Left cardiac atrium (tissue), 4 donors: ENCODE measurements at places on chromosomes 13 and 19.

GRCh38 chr19:1449467-1450442 is at the start of gene APC2:
APC2 (plus strand) TSS chr19:1450121; CDS start chr19:1453002, 2,881 bp downstream.
- DNase-seq = no peak

DNA sequence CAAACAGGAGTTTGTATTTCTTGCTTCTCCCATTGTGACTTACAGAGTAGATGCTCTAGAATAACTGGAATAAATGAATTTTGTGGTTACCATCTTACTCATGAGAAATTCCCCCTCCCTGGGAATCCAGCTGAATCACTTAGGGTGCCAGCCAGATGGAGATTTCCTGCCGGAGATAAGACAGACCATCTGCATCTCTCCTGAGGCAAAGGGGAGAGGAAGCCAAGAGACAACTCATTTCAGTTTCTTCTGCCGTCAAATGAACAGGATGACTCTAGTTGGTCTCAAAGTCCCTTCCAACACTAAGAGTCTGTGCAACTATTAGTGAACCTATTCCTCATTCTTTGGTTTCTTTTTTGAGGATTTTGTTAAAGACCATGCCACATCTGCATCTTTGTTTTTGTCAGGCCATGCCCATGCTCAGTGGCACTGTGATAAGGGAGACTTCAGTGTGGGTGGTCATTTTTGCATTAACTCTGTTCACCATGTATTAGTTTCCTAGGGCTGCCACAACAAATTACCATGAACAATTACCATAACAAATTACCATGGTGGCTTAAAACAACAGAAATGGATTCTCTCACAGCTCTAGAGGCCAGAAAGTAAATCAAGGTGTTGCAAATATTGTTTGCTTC is 112.8 kb downstream of the NDFIP2 start:
- DNase-seq = no peak

DNA sequence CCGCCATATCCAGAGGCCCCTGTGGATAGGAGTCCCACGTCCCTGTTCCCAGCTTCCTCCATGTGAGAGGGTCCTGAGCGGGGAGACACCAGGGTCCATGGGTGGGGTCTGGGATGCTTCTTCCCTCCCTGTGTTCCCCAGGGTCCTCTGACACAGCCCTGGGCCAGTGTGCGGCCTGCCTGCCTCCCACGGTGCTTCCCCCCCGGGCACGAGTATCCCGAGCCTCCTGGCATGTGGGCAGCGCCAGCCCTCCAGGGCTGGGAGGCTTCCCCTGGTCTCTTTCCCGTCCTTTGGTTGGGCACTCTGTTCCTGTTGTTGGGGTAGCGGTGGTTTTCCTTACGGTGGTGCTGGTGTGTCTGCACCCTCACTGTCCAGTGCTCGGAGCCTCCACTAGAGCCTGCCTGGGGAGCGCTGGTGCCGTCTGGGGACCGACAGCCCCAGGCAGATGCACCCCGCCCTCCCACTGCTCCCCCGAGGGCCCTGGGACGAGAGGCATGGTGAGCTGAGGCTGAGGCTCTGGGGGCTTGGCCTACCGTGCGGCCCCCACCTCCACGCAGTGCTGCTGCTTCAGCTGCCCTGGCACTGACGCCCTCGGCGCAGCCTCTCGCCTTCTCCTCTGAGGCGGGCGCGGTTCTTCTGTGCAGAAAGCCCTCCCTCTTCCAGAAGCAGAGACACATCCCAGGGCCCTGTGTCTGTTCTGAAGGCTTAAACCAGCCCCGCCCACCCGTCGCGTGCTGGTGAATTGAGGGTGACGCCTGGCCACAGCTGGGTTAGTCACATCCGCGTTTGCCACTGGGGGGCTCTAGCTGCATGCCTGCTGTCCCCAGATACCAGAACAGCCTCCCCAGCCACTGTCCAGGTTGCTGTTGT is 27.9 kb downstream of the PLEKHJ1 start:
- DNase-seq = peak; percentile 85

DNA sequence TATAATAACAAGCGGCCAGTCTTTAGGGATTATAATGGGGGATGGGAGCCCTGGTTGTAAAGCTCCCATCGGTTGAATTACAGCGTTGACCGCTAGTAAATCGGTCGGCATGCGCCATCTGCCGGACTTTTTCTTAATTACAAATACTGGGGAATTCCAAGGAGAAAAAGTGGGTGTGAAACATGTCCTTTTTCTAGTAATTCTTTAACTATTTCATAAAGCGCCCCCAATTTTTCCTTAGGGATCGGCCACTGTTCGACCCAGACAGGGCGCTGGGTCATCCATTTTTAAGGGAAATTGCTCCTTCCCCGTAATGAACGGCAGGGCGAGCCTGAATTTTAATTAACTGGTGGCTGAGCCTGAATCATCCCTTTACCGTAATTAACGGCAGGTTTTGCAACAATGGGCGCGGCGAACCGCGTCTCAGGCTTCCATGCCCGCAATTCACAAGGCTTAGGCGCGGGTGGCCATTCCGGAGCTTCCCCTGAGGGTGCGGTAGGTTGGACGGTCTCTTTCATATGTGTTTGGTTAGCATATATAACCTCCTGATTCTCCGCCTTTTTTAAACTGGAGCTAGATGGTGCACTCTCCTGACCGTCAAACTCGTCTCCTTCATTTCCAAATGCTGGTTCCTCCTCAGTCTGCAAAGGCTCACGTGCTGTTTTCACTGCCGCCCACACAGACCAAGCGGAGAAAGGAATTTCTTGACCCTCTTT is 30.2 kb upstream of the EVI5L start:
- peak; percentile 63 for DNase-seq

- no peak for DNase-seq
Observed at GRCh38 chr19:31597616-31598015, 248.4 kb upstream of the TSHZ3 start.

DNA sequence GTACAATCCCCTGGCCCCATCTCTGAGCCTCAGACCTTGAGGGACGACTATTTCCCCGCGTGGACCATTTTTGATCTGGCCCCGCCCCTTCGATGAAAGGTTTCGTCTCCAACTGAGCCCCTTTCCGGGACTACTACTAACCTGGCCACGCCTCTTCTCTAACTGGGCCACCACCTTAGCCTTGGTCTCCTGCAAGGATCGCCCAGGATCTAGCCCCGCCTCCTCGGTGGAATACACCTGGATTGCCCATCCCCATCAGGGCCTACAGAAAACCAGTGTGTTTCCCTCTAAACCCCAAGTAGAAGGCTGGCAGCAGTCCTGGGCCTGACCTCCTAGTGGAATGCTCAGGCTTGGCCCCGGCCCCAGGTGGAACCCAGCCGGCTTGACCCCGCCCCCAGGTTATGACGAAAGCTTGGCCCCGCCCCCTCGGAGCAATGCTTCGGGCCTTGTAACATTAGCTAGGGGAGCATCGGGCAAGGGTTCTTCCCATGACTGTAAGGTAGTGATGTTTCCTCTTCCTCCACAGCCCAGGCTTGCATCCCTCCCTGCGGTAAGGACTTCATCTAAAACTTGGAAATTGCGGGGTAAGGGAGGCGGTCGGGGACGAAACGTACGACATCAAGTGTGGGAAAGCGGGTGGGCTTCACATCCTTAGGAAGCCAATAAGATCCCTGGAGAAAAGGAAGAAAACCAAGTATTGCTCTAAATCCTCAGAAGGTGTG is 9.1 kb downstream of the SPACA6 start:
- DNase-seq = peak; percentile 86

- DNase-seq = no peak
Observed at GRCh38 chr13:26412936-26413716, 144.4 kb upstream of the WASF3 start.

- DNase-seq = no peak
Observed at GRCh38 chr13:52810526-52810925, 37.9 kb downstream of the PCDH8 start.

DNA sequence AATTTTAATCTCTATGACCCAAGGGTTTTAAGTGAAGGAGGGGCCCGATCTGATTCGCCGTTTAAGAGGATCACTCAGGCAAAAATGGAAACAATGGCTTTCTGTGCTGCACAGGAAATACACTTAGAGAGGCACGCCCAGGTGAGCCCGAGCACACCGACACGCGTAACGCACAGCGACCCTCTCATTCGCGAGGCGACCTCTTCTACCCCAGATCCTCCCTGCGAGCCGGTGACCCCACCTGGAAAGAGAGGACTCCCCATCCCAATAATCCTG is 216 bp downstream of the SH2D3A start:
- DNase-seq = no peak

DNA sequence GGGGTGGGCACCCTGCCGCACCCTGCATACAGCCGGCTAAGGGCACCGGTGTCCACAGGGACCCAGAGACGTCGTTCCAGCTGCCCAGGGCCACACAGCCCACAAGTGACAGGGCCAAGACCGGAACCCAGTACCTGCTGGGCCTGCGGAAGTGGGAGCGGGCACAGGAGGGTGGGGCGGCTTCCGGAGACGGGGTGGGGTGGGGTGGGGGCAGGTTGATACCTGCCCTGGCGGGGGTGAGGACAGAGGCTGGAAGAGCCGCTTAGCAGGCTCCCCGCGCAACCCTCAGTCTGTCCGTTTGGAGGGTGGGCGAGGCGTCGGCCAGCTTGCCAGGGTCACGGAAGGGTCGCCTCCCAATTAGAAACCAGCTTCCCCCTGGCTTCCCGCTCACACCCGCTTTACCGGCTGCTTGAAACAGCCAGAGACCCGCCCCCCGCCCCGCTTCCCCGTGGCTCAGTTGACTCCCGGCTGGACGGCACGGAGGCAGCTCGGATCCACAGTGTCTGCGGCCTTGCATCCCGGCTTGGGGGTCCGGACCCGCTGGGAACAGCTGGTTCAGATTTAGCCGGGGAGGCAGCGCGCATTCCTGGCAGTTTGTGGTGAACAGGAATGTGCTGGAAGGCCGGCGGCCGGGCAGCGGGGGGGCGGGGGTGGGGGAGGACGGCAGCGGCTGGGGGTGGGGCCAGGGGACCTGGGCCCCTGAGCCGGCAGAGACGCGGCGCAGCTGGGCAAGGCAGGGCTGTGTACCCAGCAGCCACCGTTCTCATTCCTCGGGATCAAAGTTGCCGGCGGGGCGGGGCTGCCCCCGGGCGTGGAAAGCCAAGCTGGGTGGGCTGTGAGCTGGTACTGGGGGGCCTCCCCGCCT is 1.9 kb downstream of the CNN2 start:
- DNase-seq = peak; percentile 77

- DNase-seq = no peak
Observed at GRCh38 chr13:96492766-96493165, 402.9 kb downstream of the HS6ST3 start.

DNA sequence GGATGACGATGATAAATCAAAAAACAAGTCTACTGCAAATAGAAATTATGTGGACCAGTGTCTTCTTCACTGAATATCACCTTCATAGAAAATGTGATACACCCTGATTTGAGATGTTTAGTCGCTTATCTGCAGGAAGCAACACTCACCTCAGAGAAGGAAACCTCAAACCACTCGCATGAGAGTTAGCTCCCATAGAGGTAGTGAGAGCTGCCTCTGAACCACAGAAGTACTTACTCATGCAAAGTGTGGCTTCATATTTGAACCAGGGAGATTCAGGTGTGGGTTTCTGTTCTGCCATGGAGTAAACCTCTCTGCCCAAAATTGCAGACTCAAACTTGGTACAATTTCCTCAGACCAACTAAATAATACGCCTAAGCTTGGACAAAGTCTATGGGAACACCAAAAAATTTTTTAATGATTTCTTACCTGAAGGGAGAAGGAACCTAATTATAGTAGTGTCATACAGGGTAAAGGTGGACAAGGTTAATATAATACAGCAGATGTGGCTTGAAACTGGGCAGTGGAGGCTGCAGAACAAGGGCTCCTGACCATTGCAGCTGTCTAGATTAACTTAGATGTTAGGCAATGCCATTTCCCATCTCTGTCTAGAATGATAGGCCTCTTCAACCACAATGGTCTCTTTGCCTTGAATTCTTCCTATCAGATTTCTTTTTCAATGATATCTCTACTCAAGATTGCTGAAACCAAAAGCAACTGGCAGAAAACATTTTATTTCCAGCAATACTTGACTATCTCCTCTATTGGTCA is 29.6 kb upstream of the RCBTB2 start:
- no peak for DNase-seq

GRCh38 chr13:113854238-113855011 is 9.5 kb downstream of the GAS6 start:
- no peak for DNase-seq

DNA sequence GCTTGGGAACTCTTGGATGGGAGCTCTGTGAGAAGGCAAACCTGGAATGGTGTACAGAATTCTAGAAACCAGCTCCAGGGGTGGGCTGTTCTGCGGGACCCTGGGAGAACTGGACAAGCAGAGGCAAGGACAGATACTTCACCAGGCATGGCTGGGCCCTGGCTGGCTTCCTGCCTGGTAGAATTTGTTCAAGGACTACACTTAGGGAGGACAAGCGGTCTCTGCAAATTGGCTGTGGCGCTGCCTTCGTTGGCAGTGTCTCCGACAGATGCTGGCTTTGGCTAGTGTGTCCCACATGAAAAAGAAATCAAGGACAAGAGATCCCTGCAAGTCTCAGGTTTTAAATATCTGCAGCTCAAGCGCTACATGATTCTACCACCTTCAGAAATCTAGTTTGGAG is 12.4 kb downstream of the CEBPG start:
- peak; percentile 40 for DNase-seq

GRCh38 chr19:57648331-57649003 is 15.5 kb downstream of the ZNF211 start:
- DNase-seq = no peak

DNA sequence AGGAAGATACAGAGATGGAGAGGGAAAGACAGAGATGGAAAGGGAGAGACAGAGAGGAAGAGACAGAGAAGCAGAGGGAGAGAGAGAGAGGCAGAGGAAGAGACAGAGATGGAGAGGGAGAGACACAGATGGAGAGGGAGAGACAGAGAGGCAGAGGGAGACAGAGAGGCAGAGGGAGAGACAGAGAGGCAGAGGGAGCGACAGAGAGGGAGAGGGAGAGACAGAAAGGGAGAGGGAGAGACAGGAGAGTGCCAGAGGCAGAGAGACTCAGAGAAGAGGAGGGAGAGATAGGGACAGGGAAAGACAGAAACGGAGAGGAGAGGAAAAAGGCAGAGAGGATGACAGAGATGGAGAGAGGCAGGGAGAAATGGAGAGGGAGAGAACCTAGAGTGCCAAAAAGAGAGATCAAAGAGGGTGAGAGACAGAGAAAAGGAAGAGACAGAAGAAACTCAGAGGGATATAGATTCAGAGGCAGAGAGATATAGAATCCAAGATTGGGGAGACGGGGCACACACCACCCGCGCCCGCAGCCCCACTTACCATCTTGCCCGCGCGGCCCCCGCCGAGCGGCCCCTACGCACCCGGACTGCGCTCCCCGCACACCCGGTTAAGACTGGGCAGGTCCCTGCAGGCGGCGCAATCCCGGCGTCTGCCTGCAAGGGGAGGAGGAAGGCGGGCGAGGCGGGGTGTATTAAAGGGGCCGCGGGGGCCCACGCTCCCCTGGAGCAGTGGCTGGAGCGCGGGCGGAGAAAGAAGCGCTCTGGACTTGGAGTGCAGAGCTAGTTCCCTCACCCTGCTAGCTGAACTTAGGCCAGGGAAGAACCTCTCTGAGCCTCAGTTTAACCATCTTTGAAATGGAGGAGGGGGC is 10.7 kb downstream of the TM6SF2 start:
- DNase-seq = no peak

GRCh38 chr13:95547531-95548167 is 4.9 kb upstream of the CLDN10 start:
- no peak for DNase-seq

DNA sequence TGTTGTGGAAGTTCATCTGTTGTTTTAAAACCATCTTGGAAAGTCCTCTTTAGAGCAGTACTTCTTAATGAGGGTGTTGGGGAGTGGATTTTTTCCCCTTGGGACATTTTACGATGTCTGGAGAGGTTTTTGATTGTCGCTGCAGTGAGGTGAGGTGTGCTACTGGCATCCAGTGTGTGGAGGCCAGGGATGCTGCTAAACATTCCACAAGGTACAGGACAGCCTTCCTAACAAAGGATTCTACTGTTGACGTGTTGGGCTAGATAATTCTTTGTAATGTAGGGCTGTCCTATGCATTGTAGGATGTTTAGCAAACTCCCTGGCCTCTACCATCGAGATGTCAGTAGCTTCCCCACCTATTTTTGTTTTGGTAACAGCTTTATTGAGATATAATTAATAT is 33.3 kb downstream of the NAA16 start:
- DNase-seq = no peak
